ENCODE measurements at places on chromosomes 13 and 19.

- H3K36me3 ChIP-seq = peaks cover 6% of the 10 kb centered on the region
- H3K4me3 ChIP-seq = no peak overlapping the region
- H3K27ac ChIP-seq = no peak overlapping the region
- DNase-seq = no peak
- H3K27me3 ChIP-seq = no peaks in the 10 kb centered on the region
- H3K4me1 ChIP-seq = peaks cover 8% of the 10 kb centered on the region
Observed at GRCh38 chr19:49806620-49806959, 6.5 kb downstream of the FUZ start.

DNA sequence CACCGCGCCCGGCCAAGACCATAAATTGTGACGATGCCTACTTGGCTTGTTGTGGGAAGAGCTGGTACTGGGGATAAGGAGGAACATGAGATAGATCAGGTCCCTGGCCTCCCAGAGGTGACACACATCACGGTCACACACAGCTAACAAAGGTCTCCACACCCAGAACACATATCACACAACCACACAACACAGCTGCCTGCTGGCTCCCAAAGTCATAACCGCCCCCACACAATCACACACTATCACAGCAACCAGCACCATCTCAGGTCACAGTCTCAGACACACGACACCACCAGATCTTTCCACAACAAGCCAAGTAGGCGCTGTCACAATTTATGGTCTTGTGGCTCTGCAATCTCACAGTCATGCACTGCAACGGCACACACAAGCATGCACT, 5.7 kb downstream of the COL5A3 start:
- no peak overlapping the region for H3K27ac ChIP-seq
- peaks cover under 1% of the 10 kb centered on the region for H3K27me3 ChIP-seq
- no peaks in the 10 kb centered on the region for H3K36me3 ChIP-seq
- no peak for DNase-seq
- H3K4me1 ChIP-seq = peaks cover under 1% of the 10 kb centered on the region

DNA sequence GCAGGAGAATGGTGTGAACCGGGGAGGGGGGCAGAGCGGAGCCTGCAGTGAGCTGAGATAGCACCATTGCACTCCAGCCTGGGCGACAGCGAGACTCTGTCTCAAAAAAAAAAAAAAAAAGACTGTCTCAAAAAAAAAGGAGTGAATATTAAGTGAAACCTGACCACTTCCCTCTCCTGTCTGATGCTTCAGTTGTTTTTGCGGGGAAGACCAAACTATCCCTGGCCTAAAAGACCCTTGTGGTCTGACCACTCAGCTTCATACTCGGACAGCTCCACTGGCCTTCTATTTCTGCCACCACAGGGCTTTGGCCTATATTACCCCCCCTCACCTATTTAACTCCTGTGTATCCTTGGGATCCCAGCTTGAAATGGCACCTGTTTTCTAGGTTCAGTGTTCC, 2.3 kb downstream of the CLASRP start:
- no peak for DNase-seq
- peaks cover 18% of the 10 kb centered on the region for H3K36me3 ChIP-seq
- no peaks in the 10 kb centered on the region for H3K4me1 ChIP-seq
- no peak overlapping the region for H3K27ac ChIP-seq
- no peaks in the 10 kb centered on the region for H3K27me3 ChIP-seq

GRCh38 chr19:39104186-39104596, 20.0 kb downstream of the ACP7 start:
- no peaks in the 10 kb centered on the region for H3K36me3 ChIP-seq
- H3K27me3 ChIP-seq = no peaks in the 10 kb centered on the region
- no peak overlapping the region for H3K4me3 ChIP-seq
- H3K27ac ChIP-seq = no peak overlapping the region
- no peaks in the 10 kb centered on the region for H3K4me1 ChIP-seq
- no peak for DNase-seq

DNA sequence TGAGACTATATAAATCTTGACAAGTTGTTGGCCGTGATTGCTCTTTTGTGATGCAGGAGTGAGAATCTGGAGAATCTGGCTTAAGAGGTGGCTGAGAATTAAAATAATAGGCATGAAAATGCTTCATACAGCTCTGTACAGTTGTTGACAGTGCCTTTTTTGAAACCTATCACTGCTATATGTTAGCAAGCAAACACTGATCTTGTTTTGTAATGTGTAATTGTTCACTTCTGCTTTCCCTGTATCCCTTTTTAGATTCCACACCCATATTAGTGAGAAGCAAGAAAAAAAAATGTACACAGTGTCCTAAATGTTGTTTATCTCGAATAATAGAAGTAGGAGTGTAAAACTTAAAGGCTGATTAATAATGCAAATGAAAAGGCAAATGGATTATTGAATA, 31.1 kb downstream of the ITM2B start:
- DNase-seq = no peak
- H3K36me3 ChIP-seq = peaks cover under 1% of the 10 kb centered on the region
- H3K27ac ChIP-seq = no peak overlapping the region
- no peaks in the 10 kb centered on the region for H3K4me1 ChIP-seq

DNA sequence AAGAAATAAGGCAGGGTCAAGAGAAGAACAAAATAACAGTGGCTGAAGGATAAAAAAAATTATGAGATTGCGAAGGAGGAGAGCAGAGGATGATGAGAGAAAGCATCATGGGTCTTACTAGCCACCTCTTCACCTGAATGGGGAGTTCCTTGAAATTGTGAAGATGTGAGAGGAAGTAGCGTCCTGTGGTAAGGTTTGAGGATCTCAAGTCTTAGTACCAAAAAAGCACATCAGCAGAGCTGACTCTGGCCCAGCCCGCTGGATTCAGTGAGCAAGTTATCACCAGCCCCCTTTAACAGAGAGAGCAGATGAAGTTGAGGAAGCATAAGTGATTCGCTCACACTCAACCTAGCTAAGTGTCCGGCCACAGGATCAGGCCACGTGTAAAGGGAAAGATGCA, 61.8 kb downstream of the RXFP2 start:
- no peaks in the 10 kb centered on the region for H3K27me3 ChIP-seq
- no peak overlapping the region for H3K27ac ChIP-seq

DNA sequence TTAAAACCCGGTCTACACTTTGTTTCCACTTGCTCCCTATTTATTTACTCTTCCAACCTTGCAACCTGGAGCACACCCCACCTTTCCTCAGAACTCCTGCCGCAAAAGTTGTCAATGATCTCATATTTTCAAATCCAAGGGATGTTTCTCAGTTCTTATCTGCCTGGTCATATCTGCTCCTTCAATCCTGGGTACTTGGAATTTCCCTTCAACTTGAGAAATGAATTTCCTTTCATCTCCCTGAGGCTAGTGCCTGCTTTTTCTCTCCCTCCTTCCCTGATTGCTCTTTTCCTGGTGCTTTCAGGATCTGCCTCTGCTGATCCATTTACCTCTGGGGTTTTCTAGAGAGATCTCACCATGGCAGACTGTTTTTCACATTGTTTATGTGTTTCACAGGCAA, 154.8 kb upstream of the IRS2 start:
- H3K27ac ChIP-seq = no peak overlapping the region
- no peaks in the 10 kb centered on the region for H3K4me1 ChIP-seq
- no peak for DNase-seq
- H3K36me3 ChIP-seq = no peaks in the 10 kb centered on the region
- no peaks in the 10 kb centered on the region for H3K27me3 ChIP-seq

GRCh38 chr19:55753401-55753800, 5.5 kb upstream of the RFPL4A start:
- H3K27ac ChIP-seq = no peak overlapping the region
- no peak for DNase-seq
- H3K36me3 ChIP-seq = no peaks in the 10 kb centered on the region
- no peak overlapping the region for H3K4me3 ChIP-seq
- no peaks in the 10 kb centered on the region for H3K4me1 ChIP-seq
- H3K27me3 ChIP-seq = no peaks in the 10 kb centered on the region

DNA sequence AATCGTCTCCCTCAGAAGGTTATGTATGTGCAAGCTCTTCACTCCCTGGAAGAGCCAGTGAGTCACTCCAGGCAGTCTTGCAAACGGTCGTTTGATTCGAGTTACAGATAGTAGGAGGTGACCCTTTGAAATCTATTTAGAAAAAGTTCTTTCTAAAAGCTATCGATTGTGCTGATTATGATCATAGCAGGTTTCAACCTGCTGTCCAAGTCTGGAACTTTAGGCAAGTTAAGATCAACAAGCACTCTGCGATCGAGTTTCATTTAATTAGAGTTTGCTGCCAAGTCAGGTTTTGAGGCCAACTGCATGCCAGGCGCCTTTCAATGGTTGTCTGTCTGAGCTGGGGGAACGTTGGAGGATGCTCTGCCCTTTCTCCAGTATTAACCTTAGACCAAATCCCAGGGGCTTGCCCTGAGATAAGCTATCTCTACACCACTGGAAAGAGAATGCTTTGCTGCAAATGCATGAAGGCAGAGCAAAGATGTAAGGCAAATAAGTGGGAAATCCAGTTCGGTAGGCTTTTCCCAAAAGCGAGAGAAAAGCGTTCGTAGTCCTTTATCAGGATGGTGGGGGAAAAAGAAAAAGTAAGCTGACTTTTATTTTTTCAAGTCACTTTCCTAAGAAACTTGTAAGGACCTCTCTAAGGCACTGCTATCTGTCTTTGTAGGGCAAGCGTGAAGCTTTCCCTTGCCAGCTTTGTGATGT, 287.5 kb downstream of the ATP8A2 start:
- no peak overlapping the region for H3K4me3 ChIP-seq
- no peaks in the 10 kb centered on the region for H3K4me1 ChIP-seq
- H3K27me3 ChIP-seq = no peaks in the 10 kb centered on the region
- no peak overlapping the region for H3K27ac ChIP-seq
- no peaks in the 10 kb centered on the region for H3K36me3 ChIP-seq
- DNase-seq = no peak

GRCh38 chr13:77099415-77099814, 72.5 kb upstream of the FBXL3 start:
- H3K4me3 ChIP-seq = no peak overlapping the region
- H3K4me1 ChIP-seq = no peaks in the 10 kb centered on the region
- peaks cover 2% of the 10 kb centered on the region for H3K36me3 ChIP-seq
- DNase-seq = no peak
- H3K27ac ChIP-seq = no peak overlapping the region

DNA sequence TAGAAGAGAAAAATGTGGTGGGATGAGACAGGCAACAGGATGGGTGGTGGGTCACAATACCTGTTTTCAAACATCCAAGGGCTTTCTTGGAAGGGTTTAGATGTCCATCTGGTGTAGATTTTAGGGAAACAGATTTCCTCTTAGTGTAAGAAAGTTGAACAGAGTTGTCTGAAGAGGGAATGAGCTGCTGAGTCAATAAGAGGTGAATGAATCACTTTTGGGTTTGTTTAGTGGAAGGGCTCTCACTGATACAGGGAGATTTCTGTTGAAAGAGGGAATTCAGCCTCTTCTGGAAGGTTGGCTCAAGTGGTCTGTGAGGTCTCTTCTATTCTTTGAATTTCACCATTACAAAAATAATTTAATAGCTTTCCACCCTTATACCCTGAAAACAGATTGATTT, 54.6 kb downstream of the LACC1 start:
- H3K36me3 ChIP-seq = no peaks in the 10 kb centered on the region
- no peaks in the 10 kb centered on the region for H3K4me1 ChIP-seq
- no peak for DNase-seq
- no peak overlapping the region for H3K4me3 ChIP-seq

GRCh38 chr13:108226184-108226583, 8.0 kb downstream of the ABHD13 start:
- H3K36me3 ChIP-seq = 0 out of 2 replicates have a peak, but pooled peaks cover 2% of the 10 kb centered on the region
- no peak for DNase-seq
- H3K27ac ChIP-seq = no peak overlapping the region

DNA sequence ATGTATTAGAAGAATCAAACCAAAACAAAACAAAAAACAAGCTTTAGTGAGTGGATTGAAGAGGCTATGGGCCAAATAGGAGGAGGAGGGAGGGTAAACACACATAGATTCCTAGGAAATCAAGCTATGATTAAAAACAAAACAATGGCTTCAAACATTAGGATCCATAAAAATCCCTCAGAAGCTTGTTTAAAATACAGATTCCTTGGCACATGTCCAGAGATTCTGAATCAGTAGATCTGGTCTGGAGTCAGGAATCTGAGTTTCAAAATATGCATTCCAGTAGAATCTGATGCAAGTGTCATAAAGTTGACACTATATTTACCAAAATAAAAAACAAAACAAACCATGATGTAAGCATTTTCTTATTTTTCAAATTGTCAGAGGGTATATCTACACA, 692.8 kb upstream of the SGCG start:
- H3K4me3 ChIP-seq = no peak overlapping the region
- no peaks in the 10 kb centered on the region for H3K36me3 ChIP-seq
- no peaks in the 10 kb centered on the region for H3K4me1 ChIP-seq
- no peak overlapping the region for H3K27ac ChIP-seq

- no peak for DNase-seq
- no peak overlapping the region for H3K27ac ChIP-seq
- H3K36me3 ChIP-seq = no peaks in the 10 kb centered on the region
- H3K4me1 ChIP-seq = no peaks in the 10 kb centered on the region
Observed at GRCh38 chr19:50745221-50745620, 22.1 kb downstream of the CLEC11A start.

DNA sequence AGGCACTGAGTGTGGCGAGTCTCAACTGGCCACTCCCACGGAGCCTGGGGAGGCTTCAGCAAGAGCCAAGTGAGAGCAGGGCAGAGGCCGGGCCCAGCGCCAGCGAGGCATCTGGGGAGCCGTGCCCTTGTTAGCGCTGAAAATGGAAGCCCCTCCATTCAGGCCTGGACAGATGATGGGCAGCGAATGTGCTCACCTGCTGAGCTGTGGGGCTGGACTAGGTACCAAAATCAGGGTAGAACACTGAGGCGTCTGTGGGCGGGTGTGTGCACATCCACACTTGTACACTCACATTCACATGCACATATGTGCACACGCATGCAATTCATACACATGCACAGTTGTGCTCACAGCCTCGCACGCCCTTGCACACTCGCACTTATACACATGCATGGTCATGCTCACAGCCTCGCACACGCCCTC, 20.7 kb downstream of the NAXD start:
- H3K4me3 ChIP-seq = no peak overlapping the region
- H3K27ac ChIP-seq = no peak overlapping the region
- peaks cover 33% of the 10 kb centered on the region for H3K36me3 ChIP-seq

DNA sequence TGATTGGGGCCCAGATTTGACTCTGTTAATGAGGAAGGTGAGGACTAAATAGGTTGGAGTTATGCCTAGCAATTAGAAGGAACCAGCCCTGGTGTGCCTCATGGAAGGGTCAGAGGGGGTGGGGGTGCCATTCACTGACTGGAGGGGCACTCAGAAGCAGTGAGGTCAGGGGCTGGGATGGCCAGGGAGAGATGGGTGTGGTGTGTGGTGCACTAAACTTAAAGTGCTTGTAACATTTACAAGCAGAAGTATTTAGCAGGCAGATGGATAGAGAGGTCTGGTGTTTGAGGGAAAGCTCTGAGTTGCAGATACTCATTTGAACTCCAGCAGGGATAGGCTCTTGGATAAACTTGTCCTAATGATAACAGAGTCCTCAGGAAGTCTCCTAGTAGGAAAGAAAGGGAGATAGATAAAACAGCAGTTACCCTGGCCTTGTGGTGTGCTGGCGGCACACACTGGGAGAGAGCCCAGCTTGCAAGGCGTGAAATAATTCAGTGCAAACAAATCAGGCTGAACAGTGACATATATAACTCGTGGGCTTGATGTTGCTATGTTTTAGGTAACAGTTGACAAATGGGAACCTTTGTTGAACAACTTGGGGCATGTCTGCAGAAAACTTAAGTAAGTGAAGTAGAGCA, 20.0 kb upstream of the UPF3A start:
- no peak for DNase-seq
- no peak overlapping the region for H3K4me3 ChIP-seq
- no peak overlapping the region for H3K27ac ChIP-seq
- peaks cover 25% of the 10 kb centered on the region for H3K36me3 ChIP-seq
- H3K27me3 ChIP-seq = no peaks in the 10 kb centered on the region
- no peaks in the 10 kb centered on the region for H3K4me1 ChIP-seq

GRCh38 chr13:74476365-74476764, 342.2 kb upstream of the KLF12 start:
- no peak for DNase-seq
- H3K4me1 ChIP-seq = no peaks in the 10 kb centered on the region
- no peak overlapping the region for H3K4me3 ChIP-seq
- no peaks in the 10 kb centered on the region for H3K27me3 ChIP-seq

All from iPS DF 6.9 (cell line).